WTC11 (cell line): ENCODE measurements at places on chromosomes 12 and 14.

GRCh38 chr12:123580772-123581171, 3.6 kb upstream of the TMED2 start:
- no peak for DNase-seq

- no peak for DNase-seq
These were observed 49.1 kb downstream of the JAG2 start for GRCh38 chr14:105119408-105120025.

- DNase-seq = no peak
These were observed 27.2 kb upstream of the GPR132 start for GRCh38 chr14:105092171-105093037.

DNA sequence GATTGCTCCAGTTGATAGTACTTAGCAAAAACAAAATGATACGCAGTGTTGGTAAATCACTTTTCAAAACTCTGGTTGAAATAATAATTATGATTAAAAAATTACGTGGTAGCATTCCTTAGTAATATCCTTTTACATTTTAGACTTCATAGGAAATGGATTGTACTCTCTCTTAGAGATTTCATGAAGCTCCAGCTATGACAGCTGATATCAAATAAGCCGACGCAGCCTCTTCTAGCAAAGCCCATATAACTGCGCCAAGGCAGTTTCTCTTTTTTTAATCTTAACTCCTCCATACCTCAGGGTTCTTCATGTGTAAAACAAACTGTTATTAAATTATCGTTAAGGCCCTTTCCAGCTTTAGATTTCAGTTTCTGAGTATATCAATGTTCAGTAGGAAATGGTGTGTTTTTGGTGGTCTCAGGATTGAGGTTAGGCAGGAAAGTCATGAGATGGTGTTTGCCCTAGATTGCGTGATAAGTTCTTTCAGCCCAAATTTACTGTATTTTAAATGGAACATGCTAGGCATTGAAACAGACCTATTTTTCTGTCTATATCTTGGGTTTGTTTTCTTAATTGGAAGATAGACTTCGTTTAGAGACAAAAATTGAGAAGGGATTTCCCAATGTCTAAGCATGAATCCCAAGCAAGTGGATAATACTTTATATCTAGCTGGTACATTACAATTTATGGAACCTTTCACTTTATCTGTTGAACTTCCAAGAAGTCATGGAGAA, 902 bp upstream of the CFL2 start:
- DNase-seq = no peak
